Muscle of leg (tissue), 16 donors: ENCODE measurements at places on chromosomes 3 and 15. TPM values are rescaled to one million over a fixed set of nuclear protein-coding genes. Genes with fewer than 3 reads are reported as not detected.

- no peak for DNase-seq
These were observed 1371.6 kb upstream of the EPHA6 start for GRCh38 chr3:95442766-95443165.

DNA sequence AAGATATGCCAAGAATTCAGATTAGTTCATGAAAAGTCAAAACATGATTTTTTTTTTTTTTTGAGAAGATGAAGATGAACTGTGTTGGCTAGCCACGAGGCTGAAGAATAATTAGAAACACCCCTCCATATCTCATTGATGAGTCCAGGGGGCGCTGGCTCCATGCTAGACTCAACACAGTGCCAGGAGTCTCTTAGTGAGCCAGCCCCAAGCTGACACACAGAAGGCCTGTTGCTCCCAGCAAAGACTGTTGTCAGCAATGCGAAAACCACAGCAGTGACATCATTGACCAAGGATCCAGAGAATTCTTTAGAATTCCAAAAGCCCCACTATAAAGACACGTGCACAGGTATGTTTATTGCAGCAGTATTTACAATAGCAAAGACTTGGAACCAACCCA, 185.2 kb downstream of the ANXA2 start:
- no peak for DNase-seq

DNA sequence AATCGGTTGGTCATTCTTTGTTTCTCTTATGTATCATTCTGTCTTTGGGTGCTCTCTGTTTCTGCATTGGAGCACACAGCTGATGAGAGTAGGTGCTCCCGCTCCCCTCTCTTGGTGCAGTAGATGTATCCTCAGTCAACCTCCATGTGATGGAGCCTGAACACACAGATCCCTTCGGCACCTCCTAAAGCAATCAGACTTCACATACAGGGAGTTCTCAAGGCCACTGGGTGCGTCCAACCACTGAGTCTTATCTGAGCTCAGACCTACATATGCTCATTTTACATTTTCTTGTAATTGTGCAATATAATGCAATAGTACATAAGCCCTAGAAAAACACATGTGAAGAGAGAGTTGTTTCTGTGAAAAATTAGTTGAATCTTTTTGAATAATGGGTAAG, 198.1 kb upstream of the ATP10A start:
- no peak for DNase-seq

DNA sequence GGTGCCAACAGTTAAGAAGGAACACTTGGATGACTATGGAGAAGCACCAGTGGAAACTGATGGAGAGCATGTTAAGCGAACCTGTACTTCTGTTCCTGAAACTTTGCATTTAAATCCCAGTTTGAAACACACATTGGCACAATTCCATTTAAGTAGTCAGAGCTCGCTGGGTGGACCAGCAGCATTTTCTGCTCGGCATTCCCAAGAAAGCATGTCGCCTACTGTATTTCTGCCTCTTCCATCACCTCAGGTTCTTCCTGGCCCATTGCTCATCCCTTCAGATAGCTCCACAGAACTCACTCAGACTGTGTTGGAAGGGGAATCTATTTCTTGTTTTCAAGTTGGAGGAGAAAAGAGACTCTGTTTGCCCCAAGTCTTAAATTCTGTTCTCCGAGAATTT, 3.0 kb downstream of the SKIL start:
- no peak for DNase-seq

Gene COL6A5
- 0.09 TPM for total RNA-seq

Gene CHP1
- total RNA-seq: 46.9 TPM
